ENCODE measurements at places on chromosomes 12 and 14. TPM values are rescaled to one million over a fixed set of nuclear protein-coding genes. Genes with fewer than 3 reads are reported as not detected.

- no peak for DNase-seq
These were observed 30.6 kb downstream of the ABCC9 start for GRCh38 chr12:21910657-21911056.

- DNase-seq = no peak
These were observed 452.1 kb upstream of the PDE3A start for GRCh38 chr12:19916196-19916753.

The ANKRD33 gene
- not detected for polyA plus RNA-seq

DNA sequence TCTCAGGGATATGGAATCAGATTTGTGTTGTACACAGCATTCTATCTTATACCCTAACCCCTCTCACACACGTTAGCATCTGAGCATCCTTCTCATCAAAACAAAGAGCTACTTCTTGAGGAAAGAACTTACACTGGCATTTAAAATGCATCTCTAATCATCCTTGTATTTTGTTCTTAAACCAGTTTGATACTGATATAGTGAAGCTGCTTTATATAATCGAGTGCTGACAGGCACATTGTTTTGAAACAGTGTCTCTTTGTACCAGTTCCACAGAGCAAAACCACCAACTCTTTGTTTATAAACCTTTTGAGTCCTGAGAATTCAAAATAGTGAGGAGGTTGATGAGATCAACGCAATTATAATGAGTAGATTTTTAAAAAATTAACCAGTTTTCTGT is 8.8 kb downstream of the GPR33 start:
- no peak for DNase-seq

DNA sequence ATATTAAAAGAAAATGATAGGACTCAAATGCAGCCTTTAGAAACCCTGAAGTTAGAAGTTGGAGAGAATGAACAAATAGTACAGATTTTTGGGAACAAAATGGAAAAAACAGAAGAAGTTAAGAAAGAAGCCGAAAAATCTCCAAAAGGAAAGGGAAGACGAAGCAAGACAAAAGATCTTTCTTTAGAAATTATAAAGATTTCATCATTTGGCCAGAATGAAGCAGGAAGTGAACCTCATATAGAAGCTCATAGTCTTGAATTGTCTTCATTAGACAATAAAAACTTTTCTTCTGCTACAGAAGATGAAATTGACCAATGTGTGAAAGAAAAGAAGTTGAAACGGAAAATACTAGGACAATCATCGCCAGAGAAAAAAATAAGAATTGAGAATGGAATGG is 31.4 kb upstream of the TOMM20L start:
- no peak for DNase-seq

All from CD8-positive, alpha-beta memory T cell (primary cell).